ENCODE measurements at places on chromosomes 4 and X. TPM values are rescaled to one million over a fixed set of nuclear protein-coding genes. Genes with fewer than 3 reads are reported as not detected.

- no peak overlapping the region for H3K4me3 ChIP-seq
- H3K4me1 ChIP-seq: no peaks in the 10 kb centered on the region
- no peaks in the 10 kb centered on the region for H3K36me3 ChIP-seq
Measured at GRCh38 chr4:180285796-180286195, 1957.4 kb upstream of the TENM3 start.

The CT45A7 gene
- not detected for total RNA-seq

- H3K4me3 ChIP-seq: no peak overlapping the region
- H3K27ac ChIP-seq: no peak overlapping the region
Measured at GRCh38 chr4:16617011-16617410, 281.4 kb downstream of the LDB2 start.

- H3K27ac ChIP-seq: no peak overlapping the region
- H3K4me3 ChIP-seq: no peak overlapping the region
- H3K36me3 ChIP-seq: no peaks in the 10 kb centered on the region
- no peaks in the 10 kb centered on the region for H3K27me3 ChIP-seq
- no peaks in the 10 kb centered on the region for H3K4me1 ChIP-seq
- no peak for DNase-seq
Measured at GRCh38 chr4:7313347-7313811, 121.0 kb downstream of the SORCS2 start.

DNA sequence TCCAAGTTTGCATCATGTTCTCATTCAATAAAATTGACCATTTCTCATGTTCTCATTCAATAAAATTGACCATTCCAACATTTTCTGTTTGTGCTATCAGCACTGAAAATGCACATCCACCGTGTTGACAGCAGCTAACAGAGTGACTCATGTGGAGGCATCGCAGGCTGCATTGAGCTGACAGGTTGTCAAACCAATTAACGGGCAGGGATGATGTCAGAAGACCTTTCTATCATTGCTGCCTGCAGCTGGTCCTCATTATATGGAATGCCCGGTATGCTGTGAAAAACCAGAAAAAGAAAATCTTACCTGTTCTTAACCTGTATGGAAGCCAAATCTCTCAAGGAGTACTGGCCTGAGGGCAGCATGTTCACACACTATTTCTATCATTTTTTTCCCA lies 202.0 kb downstream of the SMIM20 start:
- H3K4me1 ChIP-seq: no peaks in the 10 kb centered on the region
- no peaks in the 10 kb centered on the region for H3K27me3 ChIP-seq
- H3K4me3 ChIP-seq: no peak overlapping the region
- no peak overlapping the region for H3K27ac ChIP-seq
- H3K36me3 ChIP-seq: no peaks in the 10 kb centered on the region
- no peak for DNase-seq

The XKRX gene
- total RNA-seq: not detected

GRCh38 chr4:52926196-52926974 lies 64.3 kb downstream of the RASL11B start:
- no peak overlapping the region for H3K4me3 ChIP-seq
- no peak overlapping the region for H3K27ac ChIP-seq
- no peaks in the 10 kb centered on the region for H3K36me3 ChIP-seq
- DNase-seq: no peak
- no peaks in the 10 kb centered on the region for H3K4me1 ChIP-seq

DNA sequence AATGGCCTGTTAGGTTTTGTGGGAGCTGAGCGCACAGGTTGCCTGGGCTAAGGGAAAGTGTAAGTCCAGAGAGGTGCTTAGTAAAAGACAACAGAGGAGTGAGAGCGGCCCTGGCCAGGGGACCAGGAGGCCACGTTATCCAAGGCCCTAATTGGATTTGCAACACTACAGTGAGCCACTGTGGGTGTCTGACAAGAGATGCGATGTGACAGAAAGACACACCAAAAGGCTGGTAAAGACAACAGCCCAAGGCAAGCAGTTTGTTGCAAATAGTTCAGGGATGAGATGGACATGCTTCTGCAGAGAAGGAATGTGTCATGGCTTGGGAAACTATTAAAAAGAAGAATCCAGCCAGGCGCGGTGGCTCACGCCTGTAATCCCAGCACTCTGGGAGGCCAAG lies 162.7 kb upstream of the KIT start:
- no peak overlapping the region for H3K27ac ChIP-seq
- H3K4me1 ChIP-seq: no peaks in the 10 kb centered on the region
- DNase-seq: no peak
- H3K4me3 ChIP-seq: no peak overlapping the region
- H3K27me3 ChIP-seq: no peaks in the 10 kb centered on the region

All from ascending aorta (tissue), 2 donors.